CD4-positive, CD25-positive, alpha-beta regulatory T cell (primary cell): ENCODE measurements at places on chromosomes 6 and 20. TPM values are rescaled to one million over a fixed set of nuclear protein-coding genes. Genes with fewer than 3 reads are reported as not detected.

MAS1 gene
- polyA plus RNA-seq: not detected

EDN3 gene
- polyA plus RNA-seq: not detected

MACROD2 gene
- not detected for polyA plus RNA-seq

SCUBE3 gene
- not detected for polyA plus RNA-seq

LRRC73 gene
- not detected for polyA plus RNA-seq

OPN5 gene
- polyA plus RNA-seq: not detected

VWA7 gene
- 1.2 TPM for polyA plus RNA-seq

ABHD16B gene
- polyA plus RNA-seq: not detected

RAB44 gene
- polyA plus RNA-seq: not detected

BPIFA1 gene
- not detected for polyA plus RNA-seq

HLA-F gene
- 402 TPM for polyA plus RNA-seq

FOXQ1 gene
- polyA plus RNA-seq: not detected

CYB5R4 gene
- polyA plus RNA-seq: 36.0 TPM

CALHM6 gene
- polyA plus RNA-seq: 9.4 TPM

C6orf132 gene
- not detected for polyA plus RNA-seq

CST5 gene
- not detected for polyA plus RNA-seq

PAK5 gene
- not detected for polyA plus RNA-seq

TP53INP2 gene
- polyA plus RNA-seq: 0.37 TPM

FOXA2 gene
- polyA plus RNA-seq: not detected

PROCR gene
- polyA plus RNA-seq: 3.7 TPM

USP49 gene
- polyA plus RNA-seq: 1.0 TPM

CGAS gene
- 9.0 TPM for polyA plus RNA-seq

MCHR2 gene
- not detected for polyA plus RNA-seq

CNR1 gene
- not detected for polyA plus RNA-seq

GCNT2 gene
- 0.72 TPM for polyA plus RNA-seq

SLPI gene
- polyA plus RNA-seq: not detected

C6orf118 gene
- polyA plus RNA-seq: not detected

RIPPLY2 gene
- not detected for polyA plus RNA-seq

ANKRD6 gene
- polyA plus RNA-seq: 1.4 TPM

HEY2 gene
- 0.38 TPM for polyA plus RNA-seq

GNMT gene
- polyA plus RNA-seq: not detected

MOG gene
- polyA plus RNA-seq: not detected

GPR6 gene
- polyA plus RNA-seq: not detected

PRICKLE4 gene
- polyA plus RNA-seq: not detected

MYCT1 gene
- polyA plus RNA-seq: not detected

RNF144B gene
- 0.21 TPM for polyA plus RNA-seq

SH3BGRL2 gene
- polyA plus RNA-seq: 0.83 TPM

HLA-DOA gene
- 14.9 TPM for polyA plus RNA-seq

TEAD3 gene
- polyA plus RNA-seq: 0.20 TPM

ZGPAT gene
- 43.2 TPM for polyA plus RNA-seq

FERMT1 gene
- not detected for polyA plus RNA-seq

KIF25 gene
- not detected for polyA plus RNA-seq

CPNE5 gene
- polyA plus RNA-seq: 2.5 TPM

PPT2 gene
- 5.1 TPM for polyA plus RNA-seq

SLC22A1 gene
- not detected for polyA plus RNA-seq

CD93 gene
- polyA plus RNA-seq: 0.33 TPM

COL20A1 gene
- not detected for polyA plus RNA-seq

GSS gene
- 33.0 TPM for polyA plus RNA-seq

SIRPB1 gene
- 0.73 TPM for polyA plus RNA-seq

CCN2 gene
- polyA plus RNA-seq: not detected

STMN3 gene
- 11.8 TPM for polyA plus RNA-seq

TRIM10 gene
- polyA plus RNA-seq: not detected

EPPIN gene
- not detected for polyA plus RNA-seq

LRRN4 gene
- polyA plus RNA-seq: 0.12 TPM

CENPW gene
- 4.6 TPM for polyA plus RNA-seq

MRPL14 gene
- 101 TPM for polyA plus RNA-seq

HSPA12B gene
- not detected for polyA plus RNA-seq

HLA-G gene
- polyA plus RNA-seq: 0.39 TPM

AKAP7 gene
- 9.7 TPM for polyA plus RNA-seq
